ENCODE measurements at places on chromosomes 2 and 18.

- DNase-seq, result no peak
These were observed 119.0 kb upstream of the ITGA6 start for GRCh38 chr2:172308253-172308935.

GRCh38 chr2:73033766-73034381 is 37.6 kb downstream of the SFXN5 start:
- no peak for DNase-seq

- no peak for DNase-seq
These were observed 320.7 kb upstream of the HNRNPA3 start for GRCh38 chr2:176891857-176892256.

DNA sequence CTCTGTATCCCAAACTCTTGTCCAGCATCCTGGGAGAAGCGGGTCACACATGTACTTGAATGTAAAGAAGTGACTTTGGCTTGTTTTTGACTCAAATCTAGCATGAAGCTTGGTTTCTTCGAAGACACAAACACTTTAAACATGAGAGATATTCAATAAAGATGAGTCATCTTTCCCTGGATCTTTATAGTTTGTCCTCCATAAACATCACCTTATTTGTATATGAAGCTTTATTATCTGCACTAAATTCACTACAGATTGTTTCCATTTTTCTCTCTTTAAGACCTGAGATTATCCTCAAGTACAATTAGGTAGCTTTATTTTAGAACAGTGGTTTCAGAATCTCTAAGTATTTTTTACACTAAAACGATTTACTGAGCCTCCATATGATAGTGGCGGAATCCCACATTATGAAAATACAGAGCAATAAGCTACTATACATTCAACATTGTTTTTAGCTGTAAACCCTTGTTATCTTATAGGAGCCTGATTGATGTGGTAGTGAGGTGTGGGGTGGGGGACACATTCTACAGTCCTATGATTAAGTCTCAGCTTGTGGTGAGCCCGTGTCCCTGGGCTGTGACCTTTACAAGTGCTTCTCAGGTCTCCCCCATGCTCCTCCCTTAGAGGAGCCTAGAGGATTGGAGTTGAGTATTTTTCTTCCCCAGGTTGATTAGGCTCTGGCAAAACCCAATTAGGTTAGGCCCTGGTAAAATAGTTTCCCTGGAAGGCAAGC is 79.6 kb upstream of the RAPGEF4 start:
- DNase-seq, result no peak

DNA sequence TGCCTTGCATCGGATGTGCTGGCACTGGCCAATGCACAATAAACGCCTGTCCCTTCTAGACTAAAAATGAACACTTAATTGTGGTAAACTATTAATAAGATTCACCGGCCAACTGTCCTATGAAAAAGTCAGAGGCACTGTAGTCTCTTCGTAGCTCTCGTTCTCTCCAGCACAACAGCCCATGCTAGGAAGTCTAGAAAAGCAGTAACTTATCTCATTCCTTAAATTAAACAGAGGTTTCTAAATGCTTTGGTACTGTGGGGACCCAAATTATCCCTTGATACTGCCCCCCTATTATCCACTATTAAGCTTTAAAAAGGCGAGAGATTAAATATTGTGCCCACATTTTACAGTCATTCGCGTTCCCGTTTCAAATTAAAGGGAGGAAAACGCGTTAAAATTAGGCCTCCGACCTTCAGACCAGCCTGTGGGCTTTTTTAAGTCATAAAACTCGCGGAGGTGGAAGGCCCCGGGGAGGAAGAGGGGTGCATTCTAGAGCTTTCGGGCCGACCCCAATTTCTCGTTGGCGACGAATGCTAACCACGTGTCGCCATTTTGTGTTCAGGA is 1.5 kb upstream of the PCBP1 start:
- DNase-seq, result no peak

- DNase-seq, result no peak
These were observed 212.1 kb downstream of the PTPRM start for GRCh38 chr18:7779211-7779610.

GRCh38 chr2:102724016-102724490 is 37.8 kb upstream of the TMEM182 start:
- DNase-seq, result no peak

DNA sequence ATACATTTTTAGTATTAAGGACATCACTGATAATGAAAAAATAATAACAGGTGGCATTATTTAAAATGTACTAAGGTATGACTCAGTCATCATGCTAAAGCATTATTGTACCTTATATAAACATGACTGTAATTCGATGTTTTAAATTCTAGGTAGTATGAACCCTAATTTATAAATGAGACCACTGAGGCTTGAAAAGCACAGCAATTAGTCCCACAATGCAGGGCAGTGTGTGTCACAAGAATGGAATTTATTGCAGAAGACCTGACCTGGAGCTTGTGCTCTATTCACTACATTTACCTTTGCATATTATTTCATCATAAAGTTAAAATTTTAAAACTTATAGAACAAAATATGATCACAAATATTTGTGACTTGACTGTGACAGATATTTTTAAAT is 358.5 kb upstream of the DSEL start:
- no peak for DNase-seq

GRCh38 chr2:16664809-16665747 is 556 bp downstream of the CYRIA start:
- DNase-seq, result no peak

DNA sequence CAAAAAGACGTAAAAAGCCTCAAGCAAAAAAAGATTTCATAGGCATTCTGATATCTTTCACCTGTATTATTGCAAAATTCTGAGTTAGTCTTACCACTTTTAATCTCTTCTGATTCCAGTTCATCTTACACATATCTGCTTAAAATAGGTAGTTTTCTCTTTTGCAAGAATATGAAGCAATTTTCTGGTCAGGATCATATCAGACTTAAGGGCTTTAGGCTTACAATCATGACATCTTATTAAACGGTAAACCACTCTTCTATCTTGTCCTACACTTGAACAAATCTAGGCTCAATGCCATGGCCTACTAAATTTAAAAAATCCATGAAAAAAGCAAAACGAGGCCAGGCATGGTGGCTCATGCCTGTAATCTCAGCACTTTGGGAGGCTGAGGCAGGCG is 50.1 kb upstream of the GAREM1 start:
- DNase-seq, result no peak

All from stimulated activated CD8-positive, alpha-beta memory T cell treated with anti-CD3 and anti-CD28 coated beads, Interleukin-2, amount 100 ng/mL, for 1 hour (primary cell).